ENCODE measurements at places on chromosomes 7 and 10.

DNA sequence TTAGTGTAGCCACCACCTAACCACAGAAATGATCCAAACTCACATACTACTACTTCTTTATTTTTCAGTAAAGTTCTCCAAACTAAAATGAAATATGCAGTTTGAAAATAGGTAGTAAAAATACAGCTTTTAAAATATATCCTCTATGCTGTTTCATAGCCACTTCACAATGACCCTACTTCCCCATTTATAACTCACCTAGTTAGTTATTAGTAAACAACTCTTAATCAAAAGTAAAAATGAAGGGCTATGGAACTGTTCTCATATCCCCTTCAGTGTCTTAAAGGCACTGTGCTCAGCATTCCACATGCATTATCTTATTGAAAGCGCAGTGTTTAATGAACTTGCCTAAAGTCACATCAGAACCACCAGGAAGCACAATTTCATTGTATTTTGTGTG lies 43.5 kb downstream of the KMT2C start:
- DNase-seq = no peak

DNA sequence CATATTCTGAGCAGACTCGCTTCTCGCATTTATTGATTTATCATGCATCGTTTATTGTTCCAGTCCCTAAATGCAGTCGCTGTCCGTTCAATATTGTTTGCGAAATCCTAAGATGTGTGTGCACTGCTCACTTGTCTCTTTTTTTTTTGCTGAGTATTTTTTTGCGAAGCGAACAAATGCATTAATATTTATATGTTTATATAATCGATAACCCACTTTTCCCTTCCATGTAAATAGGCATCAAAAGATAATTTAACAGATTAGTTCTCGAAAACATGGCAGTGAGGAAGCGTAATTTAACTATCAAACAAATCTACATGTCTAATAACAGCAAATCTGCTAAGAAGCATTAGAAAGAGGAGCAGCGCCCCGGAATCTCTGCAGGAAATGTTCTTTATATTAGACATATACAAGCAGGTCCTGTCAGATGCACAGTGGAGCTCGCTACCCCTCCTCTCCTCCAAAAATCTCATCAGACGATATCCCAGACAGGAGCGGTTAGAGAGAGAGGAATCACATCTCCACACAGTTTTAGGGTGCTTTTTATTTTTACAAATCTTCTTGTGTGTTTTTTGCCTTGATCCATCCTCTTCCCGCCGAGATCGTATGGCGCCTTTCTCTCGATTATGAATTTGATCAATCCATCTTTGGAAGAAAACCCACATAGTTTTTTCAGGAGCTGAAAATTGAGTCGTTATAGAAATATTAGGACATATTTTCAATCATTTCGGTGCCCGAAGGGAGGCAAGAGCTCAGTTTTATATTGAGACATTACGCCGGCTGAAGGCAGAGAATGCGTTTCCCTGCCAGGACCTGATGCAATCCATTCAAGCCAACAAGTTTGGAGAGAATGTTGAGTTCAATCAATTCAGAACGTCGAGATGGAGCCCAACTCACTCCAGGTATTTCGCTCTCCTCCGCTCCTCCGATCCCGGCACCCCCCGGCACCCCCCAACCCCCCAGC lies at the start of gene ARID5B:
ARID5B (plus strand) TSS at position 871 of the 964 bp plus-strand sequence; CDS start at position 882, 11 bp downstream.
- DNase-seq = peak; percentile 24

DNA sequence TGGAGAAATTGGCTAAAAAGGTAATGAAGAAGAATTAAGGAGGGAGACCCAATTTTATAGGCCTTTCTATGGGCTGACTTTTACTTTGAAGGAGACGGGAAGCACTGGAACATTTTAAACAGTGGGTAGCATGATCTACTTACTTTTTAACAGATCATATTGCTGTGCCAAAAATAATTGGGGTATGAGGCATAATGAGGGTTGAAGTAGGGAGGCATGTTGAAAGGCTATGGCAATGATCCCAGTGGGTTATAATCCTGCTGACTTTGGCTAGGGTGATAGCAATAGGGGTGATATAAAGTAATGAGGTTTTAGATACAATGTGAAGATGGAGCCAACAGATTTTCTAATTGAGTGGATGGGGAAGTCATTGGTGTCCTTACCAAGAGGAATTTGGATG lies 73.2 kb downstream of the GPR37 start:
- DNase-seq = no peak

DNA sequence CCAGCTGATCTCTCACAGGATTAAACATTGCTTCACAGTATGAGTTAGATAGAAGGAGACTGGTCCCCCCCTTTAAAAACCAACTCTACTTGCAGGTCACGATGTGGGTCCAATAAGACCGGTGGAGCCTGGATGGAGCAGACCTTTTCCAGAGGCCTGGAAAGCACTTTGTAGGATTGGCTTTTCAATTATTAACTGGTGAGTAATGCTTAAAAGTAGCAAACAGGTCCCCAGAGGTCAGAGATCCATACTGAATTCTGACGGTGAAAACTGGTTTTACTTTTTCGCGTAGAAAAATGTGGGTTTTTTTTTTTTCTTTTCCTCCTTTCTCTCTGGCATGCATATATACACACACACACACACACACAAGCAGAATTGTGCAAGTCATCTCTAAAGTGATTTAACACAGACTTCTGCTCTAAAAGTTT lies 74.9 kb upstream of the OGDHL start:
- no peak for DNase-seq

GRCh38 chr10:68043030-68043429 lies 32.1 kb downstream of the HERC4 start:
- DNase-seq = no peak

DNA sequence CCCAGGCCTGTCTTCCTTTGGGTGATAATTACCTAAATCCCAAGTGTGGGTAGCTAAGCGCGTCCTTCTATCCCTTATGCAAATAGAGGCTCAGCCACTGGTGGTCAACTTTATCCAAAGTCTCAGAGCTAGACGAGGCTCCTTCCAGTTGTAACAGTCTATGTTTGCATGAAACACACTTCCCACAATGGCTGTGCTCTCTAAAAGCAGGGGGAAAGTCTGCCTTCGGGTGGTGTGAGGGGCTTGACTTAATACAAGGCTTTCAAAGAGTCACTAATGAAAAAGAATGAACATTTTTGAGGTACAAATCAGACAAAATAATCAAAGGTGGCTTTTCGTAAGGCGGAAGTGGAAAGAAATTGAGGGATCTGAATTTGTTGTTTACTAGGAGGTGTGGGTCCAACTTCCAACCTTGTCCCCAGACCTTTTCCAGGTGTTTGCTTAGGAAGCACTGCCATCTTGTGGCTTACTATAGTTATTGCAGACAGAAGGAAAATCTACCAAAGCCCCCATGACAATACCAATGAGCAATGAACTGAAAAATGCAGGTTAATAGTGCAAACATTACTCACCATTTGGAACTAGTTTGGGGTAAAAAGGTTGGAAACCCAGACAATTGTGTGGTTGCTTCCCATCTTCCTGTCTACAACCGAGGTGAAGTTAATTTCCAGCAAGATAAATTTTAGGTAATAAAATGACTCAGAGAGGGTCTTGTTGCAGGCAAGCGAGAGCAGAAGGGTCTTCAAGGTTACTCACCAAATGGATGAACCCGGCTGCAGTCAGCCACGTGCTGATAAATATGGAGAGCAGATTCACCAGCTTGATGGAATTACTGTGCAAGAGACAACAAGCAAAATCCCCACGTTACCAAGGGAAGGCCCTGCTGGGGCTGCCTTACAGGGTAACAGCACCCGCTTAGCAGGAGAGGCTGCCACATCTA lies 525.7 kb downstream of the KCNMA1 start:
- peak; percentile 11 for DNase-seq

DNA sequence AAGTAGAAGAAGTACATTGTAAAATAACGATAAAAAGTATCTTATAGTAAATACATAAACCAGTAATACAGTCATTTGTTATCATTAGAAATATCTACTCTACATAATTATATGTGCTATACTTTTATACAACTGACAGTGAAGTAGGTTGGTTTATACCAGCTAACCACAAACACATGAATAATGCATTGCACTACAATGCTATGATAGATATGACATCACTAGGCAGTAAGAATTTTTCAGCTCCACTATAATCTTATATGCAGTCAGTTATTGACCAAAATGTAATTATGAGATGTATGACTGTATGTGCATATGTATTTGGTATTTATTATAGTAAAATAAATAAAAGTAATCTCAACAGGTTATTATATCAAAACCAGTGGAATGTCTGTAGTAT lies 23.4 kb upstream of the SGCE start:
- DNase-seq = no peak

DNA sequence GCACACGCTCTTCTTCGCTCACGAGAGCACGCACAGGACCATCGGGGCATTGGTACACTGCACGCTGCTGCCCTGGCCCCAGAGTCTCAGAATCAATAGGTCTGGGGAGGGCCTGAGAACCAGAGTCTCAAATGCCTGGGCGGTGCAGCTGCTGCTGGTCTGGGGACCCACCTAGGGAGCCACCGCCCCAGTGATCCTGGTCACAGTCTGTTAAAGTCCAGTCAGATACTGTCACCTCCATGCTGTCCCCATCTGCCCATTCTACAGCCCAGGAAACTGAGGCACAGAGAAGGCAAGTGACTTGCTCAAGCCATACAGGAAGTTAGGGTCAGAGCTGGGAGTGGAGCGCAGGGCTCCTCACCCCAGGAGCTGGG lies 38.0 kb downstream of the ZCCHC24 start:
- no peak for DNase-seq

- no peak for DNase-seq
These were observed 170.3 kb downstream of the NRP1 start for GRCh38 chr10:33164060-33164709.

DNA sequence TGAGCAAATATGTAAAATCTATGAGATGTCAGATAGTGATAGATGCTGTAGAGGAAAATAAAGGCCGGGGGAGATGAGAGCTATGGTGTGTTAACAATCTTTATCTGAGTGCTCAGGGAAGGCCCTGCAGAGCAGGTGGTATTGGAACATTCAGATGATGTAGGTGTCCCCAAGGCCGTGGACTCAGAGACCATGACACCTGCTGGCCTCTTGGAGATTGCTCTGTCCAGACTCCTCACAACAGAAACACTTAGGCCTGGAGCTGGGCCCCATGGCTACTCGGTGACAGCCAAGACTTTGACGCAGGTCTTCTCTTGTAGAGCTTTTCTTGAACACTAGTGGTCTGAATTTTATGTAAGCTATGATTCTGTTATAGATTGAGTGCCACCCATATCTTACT lies 13.3 kb downstream of the AKR1E2 start:
- DNase-seq = no peak

- DNase-seq = no peak
These were observed 2.6 kb downstream of the NKX6-2 start for GRCh38 chr10:132783165-132783939.

DNA sequence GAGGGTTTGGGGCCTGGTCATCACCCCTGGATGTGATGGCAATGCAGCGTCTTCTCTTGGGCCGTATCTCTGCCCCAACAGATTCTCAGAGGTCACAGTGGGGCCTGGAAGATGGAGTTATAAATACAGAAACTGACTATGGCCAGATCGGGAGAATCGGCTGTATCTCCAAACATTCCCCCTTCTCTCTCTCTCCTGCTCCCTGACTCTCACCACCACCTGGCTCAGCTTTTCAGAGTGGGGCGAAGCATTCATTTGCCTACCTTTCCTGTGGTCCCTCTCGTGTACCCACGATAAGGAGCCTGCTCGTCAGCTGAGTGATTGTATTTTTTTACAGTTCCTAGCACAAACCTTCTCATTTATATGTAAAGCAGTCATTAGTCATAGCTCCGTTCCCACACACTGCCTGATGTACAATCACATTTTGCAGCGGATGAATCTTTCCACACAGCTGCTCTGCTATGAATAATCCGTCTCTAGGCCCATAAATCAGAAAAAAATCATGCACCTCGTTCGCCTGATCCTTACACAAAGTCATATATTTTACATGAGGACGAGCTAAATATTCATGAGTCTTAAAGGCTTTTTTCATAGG lies 23.2 kb upstream of the BTRC start:
- DNase-seq = no peak

GRCh38 chr10:73905256-73906020 lies 5.5 kb upstream of the PLAU start:
- DNase-seq = no peak

DNA sequence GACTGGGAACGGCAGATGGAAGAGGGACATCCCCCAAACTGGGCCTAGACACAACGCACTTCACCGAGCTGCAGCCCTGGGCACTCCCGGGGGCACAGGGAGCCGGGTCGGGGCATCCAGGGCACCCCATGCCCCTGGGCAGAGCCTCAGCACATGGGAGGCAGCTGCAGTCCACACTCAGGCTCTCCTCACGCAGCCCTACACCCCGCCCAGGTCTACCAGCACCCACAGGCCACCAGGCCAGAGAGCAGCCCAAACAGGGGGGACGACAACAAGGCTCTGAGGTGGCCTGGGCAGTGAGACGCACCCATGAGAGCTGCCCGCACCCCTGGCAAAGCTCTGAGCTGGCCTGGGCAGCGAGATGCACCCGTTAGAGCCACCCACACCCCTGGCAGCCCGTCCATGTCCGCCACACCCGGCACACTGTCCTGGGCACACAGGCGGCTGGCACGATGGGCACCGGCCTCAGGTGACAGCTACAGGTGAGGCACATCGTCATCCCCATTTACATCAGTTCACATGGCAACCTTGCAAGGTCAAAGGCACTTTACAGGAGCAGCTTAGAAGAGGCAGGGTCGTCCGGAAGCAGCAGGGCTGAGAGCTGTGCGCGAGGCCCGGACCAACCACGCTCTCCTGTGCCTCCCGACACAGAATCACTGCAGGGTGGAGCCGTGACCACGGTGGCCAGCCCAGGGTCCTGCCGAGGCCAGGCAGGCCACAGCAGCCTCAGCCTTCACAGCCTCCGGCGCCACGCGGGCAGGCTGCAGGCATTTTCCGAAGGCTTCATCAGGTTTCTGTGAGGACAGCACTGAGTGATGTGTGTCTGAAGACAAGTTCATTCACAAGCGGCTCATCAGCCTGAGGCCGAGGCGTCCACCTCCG lies 228.6 kb downstream of the MAD1L1 start:
- DNase-seq = no peak

- DNase-seq = no peak
These were observed 28.7 kb upstream of the ARHGAP22 start for GRCh38 chr10:48633381-48634197.

- DNase-seq = no peak
These were observed 567.5 kb downstream of the PARD3 start for GRCh38 chr10:34247560-34247959.

DNA sequence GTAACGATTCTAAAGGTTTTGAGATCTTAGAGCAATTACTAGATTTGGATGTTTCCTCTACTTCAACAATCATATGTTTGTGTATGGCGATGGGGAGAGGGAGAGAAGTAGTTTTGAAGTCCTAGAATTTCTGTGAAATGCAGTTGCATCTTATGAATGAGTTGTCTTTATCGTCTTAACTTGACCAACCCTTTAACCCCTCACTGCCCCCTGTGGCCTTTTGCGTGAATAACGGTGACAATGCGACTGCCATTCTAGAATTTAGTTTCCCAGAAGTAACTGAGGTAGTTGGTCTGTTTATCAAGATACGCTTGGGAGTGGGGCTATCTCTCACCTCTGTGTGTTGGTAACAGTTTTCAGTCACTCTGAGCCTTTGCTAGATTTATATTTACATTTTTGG lies 204.6 kb downstream of the HDAC9 start:
- DNase-seq = no peak

GRCh38 chr7:154990964-154991540 lies 11.9 kb downstream of the PAXIP1 start:
- no peak for DNase-seq

GRCh38 chr7:40828686-40829600 lies 694.1 kb downstream of the SUGCT start:
- no peak for DNase-seq

- no peak for DNase-seq
These were observed 155.0 kb downstream of the RNF216 start for GRCh38 chr7:5626498-5626897.
